MCF 10A (cell line): ENCODE measurements at places on chromosomes 13 and 19.

GRCh38 chr19:18293642-18294466, 12.4 kb upstream of the JUND start:
- DNase-seq, result no peak

GRCh38 chr19:55384131-55384919, at the start of gene TMEM238:
TSS of gene TMEM238 (minus strand) at chr19:55384292. CDS start at chr19:55384259, 33 bp downstream.
- DNase-seq, result peak; percentile 48

- peak; percentile 49 for DNase-seq
These were observed 107.0 kb upstream of the GPR12 start for GRCh38 chr13:26867451-26868091.

GRCh38 chr13:40187324-40187795, 479.1 kb downstream of the FOXO1 start:
- no peak for DNase-seq

GRCh38 chr19:27971071-27971470, 1241.9 kb downstream of the UQCRFS1 start:
- DNase-seq, result no peak

DNA sequence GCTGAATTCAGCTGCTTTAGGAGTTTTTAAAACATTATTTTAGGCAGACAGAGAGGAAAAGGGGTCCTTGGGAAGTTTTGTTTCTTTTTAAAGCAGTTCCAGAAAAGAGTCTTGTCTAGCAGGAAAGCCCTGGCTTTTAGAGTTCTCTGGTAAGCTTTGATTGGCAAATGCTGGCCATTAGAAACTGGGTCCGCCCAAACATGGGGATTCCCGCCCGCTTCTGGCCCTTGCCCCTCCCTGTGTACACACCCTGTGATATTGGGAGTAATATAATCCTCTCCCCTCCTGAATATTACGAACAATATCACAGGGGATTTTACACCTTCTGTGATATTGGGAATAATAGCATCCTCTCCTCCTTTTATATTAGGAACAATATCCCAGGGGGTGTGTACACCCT, 58.9 kb downstream of the ERICH4 start:
- no peak for DNase-seq

GRCh38 chr13:111093136-111093535, 22.0 kb upstream of the ARHGEF7 start:
- DNase-seq, result no peak
